ENCODE measurements at places on chromosomes 12 and 14.

- no peak for DNase-seq
Measured at GRCh38 chr14:52021957-52022600, 32.7 kb downstream of the RTRAF start.

DNA sequence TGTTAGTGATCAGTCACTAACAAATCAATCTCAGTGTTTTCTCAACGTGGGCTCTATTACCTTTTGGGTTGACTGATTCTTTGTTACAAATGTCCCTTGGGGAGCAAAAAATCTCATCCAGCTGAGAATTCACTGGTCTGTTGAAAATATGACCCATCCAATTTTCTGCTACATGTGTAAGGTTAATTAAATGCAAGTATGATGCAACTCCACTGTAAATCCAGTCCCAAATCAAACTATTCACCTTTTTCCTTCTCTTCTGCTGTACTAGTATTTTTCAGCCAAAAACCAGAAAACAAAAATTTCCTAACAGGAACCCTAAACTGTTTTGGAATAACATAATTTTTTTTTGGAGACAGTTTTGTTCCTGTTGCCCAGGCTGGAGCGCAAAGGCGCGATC, 2.2 kb downstream of the ERH start:
- no peak for DNase-seq

GRCh38 chr12:129937426-129937825, 33.6 kb upstream of the TMEM132D start:
- no peak for DNase-seq

DNA sequence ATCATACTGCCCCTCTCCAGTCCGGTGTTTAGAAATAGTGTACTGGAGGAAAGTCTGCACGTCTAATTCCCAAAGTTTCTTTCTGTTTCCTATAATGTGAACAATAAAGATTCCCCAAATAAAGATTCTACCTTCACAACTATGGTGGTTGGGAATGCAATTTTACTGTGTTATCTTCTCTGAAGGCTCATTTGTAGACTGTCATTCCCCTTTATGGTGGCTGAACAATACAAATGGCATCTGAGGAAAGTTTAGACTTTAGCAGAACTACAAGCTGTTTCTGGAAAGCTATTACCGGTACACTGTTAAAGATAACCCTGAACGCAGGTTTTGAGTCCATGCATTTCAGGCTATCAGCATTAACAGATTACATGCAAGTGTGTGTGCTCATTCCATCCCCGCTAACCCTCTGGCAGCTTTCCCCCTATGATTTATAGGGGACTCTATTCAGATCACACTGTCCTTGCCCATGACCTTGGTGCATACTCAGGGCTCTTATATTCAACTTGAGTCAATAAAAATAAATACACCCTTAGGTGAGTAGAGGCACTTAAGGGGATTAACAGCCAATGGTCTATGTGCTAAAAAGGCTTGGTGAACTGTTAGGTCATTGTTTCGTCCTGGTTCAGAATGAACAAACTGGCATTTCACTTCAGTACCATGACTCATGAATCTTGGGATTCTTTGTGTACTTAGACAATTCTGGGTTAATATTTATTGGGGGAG, 60.7 kb upstream of the PYGL start:
- peak; percentile 19 for DNase-seq

Data from HuH-7 (cell line).